ENCODE measurements at places on chromosomes 2 and 18.

- no peak for DNase-seq
Measured at GRCh38 chr2:64233376-64233922, 89.2 kb upstream of the PELI1 start.

DNA sequence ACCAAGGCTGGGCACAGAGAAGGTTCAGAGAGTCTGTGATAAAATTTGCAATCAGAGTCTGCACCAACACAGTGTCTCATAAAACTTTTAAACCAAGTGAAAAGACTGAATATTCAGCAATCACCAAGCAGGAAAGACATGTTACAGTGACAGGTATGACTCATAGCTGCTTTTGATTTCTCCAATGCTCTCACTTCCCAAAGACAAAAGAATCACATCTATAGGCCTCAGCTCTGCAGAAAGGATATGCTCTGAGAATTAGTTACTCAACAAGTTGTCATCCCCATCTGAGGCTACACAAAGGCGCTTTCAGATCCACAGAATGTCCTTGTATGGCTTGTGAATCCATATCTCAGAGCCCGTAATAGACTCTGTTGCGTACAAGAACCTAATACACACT lies 92.5 kb downstream of the KCNF1 start:
- DNase-seq: no peak

GRCh38 chr2:239361311-239361642 lies 39.5 kb downstream of the HDAC4 start:
- DNase-seq: no peak

DNA sequence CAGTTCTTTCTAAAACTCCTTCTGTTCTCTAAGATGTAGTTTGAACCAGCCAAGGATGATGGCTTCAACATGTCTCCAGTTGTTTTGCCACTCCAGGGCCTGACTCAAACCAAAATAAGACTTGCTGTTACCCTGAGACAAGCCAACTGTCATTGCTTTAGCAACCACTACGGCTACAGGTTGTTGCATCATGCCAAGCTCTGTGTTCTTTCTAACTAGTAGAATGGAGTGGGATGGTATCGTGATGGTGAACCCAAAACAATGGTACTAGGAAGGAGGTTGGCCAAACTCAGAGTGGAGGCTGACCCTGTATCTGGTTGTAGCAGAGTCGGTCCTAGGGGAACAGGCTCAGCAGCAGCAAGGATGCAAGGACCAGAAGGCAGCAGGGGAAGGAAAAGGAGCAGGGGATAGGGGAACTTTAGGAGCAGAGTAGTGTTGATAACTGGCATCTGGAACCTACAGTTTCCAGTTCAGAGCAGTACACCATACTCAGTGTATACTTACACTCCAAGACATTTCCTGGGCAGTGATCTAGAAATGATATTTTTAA lies 51.6 kb downstream of the PDK1 start:
- DNase-seq: no peak

DNA sequence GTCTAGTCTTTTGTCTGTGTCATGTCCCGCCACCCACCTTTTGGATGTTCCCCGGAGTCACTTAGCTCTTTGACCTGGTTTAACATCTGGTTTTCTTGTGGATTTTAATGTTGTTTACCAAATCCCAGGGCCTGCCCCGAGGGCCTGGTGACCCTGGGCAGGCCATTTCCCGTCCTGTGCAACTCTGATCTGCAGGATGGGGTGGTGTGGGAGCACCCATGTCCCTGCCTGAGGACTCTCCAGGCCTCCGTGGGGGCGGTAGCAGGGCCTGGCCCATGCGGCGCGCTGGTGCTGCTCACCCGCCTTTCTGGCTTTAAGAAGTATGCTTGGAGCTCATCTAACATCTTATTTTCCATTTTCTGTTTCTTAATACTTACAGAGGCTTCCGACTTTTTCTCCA lies 10.7 kb downstream of the RAMP1 start:
- no peak for DNase-seq

DNA sequence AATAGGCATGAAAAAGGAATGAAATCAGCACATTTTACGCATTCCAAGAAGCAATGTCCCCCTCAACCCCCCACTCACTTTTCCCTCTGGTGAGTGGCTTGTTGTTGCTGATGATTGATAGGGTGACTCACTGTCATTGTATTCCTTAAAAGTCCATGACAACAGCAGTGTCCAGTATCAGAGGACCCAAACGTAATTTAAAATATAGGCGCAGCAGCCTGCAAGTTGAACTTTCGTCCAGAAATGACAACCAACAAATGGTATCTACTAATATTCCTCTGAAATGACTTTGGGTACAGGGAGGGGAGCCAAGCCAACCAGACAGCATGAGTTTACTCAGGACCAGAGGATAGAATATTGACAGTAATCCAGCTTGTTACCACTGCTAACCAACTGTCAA lies 182.9 kb upstream of the SIX3 start:
- no peak for DNase-seq

DNA sequence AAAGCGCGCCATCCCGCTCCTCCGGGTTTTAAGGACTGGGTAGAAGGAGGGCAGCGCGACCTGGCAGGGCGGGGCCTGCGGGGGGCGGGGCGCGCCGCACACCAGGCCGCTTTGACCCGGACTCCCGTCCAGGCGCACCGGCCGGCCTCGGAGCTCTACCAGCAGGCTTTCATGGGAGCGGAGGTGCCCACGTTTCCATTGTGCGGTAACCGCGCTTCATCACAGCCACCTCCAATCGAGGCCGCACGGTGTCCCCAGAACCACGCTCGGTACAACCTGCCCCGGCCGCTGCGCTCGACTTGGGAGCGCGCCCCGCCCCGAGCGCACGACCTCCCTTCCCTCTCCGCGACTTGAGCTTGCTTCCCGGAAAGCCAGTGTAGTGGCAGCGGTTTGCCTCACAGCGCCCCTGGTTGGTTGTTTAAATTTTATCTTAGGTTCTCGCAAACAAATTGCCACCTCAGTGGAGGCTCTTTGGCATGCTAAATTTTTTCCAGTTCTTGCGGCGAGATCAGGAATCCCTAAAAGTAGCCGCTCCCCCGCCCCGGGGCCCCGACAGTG lies 280 bp upstream of the CYP1B1 start:
- DNase-seq: no peak

DNA sequence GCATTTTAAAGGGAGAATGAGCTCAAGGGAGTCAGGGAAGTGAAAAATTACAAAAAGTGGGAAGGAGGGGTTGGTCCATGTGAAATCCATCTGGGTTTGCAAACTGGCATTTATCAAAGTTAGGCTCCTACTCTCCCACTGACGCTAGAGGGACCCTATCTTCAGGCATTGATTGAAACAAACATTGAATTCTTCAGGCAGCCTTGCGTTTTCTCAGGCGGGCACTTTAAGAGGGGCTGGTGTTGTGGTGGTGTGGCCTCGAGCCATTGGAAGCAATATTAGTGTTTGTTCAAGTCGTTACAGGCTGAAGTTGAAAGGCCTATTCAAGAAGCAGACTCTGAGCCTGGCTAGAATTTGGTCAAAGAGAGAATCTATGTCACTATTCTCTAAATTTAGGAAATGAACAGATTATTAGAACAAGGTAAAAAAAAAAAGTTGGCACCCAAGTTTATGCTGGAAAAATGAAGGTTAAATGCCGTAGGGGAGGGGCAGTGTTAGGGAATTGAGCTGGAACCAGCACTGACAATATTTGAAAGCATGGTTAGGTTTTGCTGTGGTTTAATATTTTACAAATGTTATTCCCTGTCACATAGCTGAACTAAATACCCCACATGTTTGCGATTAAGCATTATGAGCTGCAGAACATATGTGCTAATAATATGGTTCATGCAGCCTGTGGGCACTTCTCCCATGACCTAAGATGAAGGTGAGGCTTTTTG lies 36.8 kb downstream of the STON1 start:
- no peak for DNase-seq

DNA sequence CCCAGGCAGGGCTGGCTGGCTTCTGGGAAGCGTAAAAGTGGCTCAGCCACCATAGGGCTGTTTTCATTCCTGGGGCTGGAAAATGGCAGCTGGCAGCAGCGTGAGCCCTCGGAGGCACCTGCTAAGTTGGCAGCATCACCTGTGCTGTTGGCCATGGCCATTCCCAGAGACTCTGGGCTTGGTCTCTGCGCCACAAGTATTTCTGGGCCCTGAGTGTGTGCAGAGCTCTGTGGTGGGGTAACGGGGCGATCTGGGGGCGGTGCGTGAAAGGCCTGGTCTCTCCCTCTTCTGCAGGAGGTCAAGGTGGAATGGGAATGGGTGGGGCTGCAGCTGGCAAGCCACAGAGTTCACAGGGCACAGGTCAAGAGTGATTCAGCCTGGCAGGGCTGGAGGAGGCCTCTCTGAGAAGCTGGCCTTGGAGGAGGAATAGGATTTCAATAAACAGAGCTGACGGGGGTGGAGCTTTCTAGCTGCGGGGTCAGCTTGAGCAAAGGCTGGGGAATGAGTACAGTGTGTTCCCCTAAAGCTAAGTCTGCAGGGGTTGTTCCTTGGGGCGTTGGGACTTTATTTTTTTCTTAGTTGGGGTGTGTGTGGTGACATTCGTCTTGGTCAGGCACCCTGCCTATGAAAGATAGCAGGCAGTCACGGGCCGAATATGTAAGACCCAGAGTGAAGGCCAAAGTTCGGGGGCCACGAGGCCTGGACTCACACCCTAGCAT lies 10.3 kb upstream of the NTSR2 start:
- DNase-seq: no peak

DNA sequence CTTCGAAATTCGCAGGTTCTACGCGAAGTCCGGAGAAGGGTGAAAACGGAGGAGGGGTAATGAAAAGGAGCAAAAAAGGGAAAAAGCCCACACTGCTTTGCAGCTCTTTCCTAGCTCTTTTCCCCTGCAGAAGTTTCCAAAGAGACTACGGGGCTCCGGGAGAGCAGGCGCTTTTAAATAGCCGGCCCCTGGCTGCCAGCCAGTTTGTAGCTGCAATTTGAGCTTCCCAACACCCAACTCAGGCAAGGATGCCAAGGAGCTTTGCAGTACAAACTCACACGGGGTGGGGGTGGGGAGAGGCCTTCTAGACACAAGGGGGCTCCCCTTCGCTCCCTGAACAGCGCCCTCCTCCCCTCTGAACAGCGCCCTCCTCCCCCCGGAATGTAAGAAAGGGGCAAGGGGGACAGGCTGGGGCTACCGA lies at the start of gene IGFBP5:
IGFBP5 (minus strand) TSS at position 149 of the 421 bp plus-strand sequence. CDS start 774 bp downstream, outside the sequence.
- no peak for DNase-seq

- no peak for DNase-seq
Measured at GRCh38 chr18:61703508-61703907, 189.3 kb downstream of the RNF152 start.

DNA sequence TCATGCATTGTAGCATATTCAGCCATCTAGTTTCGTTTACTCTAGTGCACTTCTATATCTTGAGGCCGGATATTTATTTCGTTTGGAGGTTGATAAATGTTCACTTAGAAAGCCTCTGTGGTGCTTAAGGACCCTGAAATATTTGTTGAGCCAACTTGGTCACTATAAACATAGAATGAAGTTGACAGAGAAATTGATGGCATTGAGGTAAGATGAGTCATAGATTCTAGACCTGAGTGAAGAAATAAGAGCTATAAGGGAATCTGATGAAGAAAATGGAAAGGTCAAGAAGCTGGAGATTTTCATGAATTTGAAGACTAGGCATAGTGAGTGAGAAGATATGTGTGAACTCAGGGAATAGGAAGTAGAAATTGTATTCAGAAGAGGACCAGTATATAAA lies 35.9 kb downstream of the EPC2 start:
- no peak for DNase-seq

- DNase-seq: no peak
Measured at GRCh38 chr2:165536851-165537499, 67.5 kb downstream of the CSRNP3 start.

- no peak for DNase-seq
Measured at GRCh38 chr2:104026725-104027124, 827.2 kb upstream of the POU3F3 start.

DNA sequence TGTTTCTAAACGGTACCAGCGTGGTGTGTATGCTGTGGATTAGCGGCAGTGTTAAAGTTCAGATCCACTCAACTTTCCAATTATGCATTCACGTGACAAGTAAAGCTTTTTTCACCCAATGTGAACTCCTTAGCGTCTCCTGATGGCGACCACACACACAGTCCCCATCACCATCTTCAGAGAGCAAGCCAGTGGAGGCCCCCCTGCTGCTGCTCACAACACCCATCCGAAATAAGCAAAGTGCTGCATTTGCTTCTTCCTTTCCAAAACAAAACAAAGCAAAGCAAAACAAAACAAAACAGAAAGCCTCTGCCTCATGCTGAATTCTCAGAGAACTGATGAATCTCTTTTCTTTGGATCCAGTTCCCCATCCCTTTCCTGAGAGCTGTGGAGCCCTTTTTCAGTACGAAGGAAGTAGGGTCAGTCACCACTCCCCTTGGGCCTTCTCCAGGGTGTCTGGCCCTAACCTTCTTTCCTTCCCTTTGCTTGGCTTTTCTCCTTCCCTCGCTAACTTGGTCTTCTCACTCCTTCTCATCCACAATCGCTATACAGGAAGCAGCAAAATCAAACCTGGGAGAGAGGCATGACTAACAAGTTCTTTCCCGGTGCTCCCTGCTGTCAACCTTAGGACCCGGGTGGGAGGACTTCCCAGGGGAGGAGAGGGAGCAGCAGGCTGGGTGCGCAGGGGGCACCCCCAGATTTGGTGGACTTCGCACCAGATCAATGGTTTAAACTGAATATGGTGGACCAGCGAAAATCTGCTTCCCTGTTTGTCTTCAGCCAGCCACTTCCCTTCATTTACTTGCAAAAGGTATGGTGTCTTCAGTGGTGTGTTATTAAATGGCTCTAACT lies 56.0 kb downstream of the NRP2 start:
- no peak for DNase-seq

GRCh38 chr2:168404764-168405163 lies 51.3 kb upstream of the CERS6 start:
- no peak for DNase-seq

- DNase-seq: no peak
Measured at GRCh38 chr2:109722026-109722425, 72.1 kb upstream of the RGPD5 start.

DNA sequence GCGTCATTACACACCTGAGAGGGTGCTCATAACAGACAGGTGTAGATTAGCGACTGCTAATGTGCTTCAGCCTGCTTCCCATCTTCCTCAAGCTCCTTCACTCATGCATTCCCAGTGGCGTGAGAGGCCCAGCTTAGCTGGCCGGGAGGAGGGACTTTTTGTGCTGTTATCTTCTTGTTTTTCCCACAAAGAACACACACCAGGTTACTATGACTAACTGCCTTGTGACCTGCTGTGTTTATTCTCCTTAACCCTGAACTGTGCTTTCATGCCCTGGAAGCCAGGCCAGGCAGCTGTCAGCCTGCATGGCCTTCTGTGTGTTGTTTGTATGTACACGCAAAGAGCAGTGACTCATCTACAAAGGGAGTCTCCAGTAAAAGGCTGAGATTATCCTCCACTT lies 143.8 kb downstream of the PIEZO2 start:
- DNase-seq: no peak

GRCh38 chr2:204574486-204574885 lies 29.2 kb downstream of the PARD3B start:
- no peak for DNase-seq

GRCh38 chr2:120177001-120177621 lies 46.1 kb downstream of the TMEM185B start:
- DNase-seq: peak; percentile 61

- no peak for DNase-seq
Measured at GRCh38 chr2:6864923-6865345, 773 bp downstream of the CMPK2 start.
